NCI-H1092 (cell line): ENCODE measurements at places on chromosomes 6 and 20.

- no peak for DNase-seq
Measured at GRCh38 chr6:10578723-10579122, 57.6 kb downstream of the GCNT2 start.

- no peak for DNase-seq
Measured at GRCh38 chr6:45590696-45591184, 213.0 kb upstream of the SUPT3H start.

DNA sequence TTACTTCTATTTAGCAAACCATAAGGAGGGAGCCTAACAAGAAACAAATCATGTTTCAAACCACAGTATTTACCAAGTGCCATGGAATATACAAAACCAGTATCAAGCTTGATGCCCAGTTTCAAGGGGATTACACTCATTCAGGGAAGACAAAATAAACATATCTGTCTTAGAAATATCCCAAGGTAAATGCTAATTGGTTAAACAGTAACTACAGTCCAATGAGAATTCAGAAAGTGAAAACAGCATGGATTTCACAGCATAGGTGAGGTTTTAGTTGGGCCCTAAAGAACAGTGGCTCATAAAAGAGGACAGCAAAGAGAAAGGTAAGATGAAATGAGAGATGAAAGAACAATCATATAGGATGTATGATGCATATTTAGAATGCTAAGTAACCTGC lies 110.3 kb downstream of the CHD6 start:
- DNase-seq = no peak

DNA sequence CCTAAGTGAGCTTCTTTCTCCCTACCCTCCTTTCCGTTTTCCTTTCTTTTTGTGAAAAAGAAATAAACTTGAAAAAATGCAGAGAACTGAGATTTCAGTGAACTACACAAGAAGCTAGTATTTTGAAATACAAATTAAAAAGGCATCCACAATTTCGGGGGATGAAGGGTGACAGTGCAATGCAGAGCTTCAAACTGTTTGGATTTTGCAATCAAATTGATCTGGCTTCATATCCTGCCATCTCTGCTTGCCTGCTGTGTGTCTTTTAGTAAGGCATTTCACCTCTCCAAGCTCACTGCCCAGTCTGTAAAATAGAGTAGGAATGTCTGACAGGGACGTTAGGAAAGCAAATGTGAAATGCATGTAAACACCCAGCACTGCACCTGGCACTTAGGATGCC lies 258.0 kb downstream of the HACE1 start:
- DNase-seq = no peak

DNA sequence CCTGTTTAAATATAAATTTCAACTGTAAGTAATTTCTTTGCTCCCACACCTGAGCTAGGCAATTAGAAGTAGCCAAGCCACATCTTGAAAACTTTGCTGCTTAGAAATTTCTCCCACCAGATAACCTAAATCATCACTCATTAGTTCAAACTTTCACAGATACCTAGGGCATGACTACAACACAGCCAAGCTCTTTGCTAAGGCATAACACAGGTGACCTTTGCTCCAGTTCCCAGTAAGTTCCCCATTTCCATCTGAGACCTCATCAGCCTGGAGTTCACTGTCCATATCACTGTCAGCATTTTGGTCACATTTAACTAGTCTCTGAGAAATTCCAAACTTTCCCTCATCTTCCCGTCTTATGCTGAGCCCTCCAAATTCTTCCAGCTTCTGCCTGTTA lies 79.8 kb upstream of the OPRM1 start:
- DNase-seq = no peak

- DNase-seq = no peak
Measured at GRCh38 chr6:131460614-131461000, 112.4 kb upstream of the ARG1 start.

GRCh38 chr6:149834513-149835481 lies 29.4 kb downstream of the LRP11 start:
- peak; percentile 17 for DNase-seq
